ENCODE measurements at places on chromosomes 5 and 9.

DNA sequence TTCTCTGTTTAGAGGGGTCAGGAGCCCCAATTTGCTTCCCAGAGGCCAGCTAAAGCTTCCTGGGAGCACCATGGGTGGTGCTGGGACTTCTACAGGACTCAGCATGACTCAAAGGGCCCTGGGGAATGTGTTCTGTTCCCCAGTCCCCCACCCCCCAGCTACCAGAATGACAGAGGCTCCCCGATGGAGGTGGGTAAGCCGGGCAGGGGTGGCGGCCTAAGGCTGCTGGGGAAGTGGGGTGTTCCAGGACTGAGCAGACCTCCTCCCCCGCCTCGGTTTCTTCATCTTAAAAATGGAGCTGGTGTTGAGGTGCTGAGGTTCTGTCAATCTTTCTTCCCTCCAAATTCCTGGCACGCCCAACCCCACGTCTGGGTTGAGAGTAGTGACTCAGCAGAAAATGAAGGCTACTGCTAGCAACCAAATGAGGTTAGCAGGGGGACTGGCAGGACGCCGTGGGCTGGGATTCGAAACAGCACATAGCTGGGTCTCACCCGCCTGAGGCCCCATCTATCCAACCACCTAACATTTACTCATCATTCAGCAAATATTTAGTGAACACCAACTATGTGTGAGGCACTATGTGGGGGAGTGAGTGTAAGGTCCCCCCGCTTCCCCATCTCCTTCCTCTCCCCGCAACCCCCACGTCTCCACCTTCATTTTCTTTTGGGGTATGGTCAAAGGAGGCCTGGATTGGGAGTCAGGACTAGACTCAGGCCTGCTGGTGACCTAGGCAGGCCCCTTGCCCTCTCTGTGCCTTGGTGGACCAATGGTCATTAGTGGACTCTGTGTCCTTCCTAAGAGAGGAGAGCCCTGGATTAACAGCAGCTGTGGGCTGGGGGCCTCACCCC is 50.2 kb downstream of the C9orf50 start:
- peak; percentile 68 for DNase-seq

- DNase-seq, result no peak
Observed at GRCh38 chr9:76366275-76366674, 28.0 kb downstream of the RFK start.

DNA sequence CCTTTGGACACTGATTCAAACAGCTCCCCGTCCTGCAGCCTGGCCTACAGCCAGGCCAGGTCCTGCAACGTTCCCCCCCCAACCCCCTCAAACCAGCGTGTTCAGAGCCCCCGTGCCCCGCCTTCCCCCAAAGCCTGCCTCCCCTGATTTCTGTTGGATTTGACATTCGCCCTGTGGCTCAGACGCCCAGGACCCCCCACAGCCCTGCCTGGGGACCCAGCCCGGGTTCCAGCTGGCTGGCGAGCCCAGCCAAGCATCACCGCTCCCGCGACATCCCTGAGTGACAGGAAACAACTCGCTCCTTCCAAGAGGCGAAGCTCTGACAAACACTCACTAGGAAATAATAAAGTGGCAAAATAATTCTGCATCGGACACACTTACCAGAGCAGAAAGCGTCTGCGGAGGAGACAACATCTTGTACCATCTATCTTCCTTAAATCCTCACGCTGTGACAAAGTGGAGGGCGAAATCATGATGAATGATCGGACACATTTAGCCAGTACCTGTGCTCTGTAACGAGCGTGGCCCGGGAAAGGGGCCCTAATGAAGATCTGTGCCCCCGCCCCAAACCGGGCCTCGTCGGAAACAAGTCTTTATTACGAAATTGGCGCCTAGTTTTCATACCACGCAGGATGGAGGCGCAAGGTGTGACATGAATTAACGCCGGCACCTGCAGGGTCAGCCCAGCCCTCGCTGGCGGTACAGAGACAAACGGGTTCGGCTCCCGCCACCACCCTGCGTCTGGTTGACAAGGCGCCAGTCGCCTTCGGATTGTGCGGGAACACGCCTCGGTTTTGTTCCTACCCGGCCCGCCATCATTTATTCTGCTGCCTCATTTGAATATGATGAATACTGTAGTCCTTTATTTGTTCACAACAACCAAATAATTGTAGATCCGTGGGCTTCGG is 91.0 kb upstream of the MVB12B start:
- no peak for DNase-seq

DNA sequence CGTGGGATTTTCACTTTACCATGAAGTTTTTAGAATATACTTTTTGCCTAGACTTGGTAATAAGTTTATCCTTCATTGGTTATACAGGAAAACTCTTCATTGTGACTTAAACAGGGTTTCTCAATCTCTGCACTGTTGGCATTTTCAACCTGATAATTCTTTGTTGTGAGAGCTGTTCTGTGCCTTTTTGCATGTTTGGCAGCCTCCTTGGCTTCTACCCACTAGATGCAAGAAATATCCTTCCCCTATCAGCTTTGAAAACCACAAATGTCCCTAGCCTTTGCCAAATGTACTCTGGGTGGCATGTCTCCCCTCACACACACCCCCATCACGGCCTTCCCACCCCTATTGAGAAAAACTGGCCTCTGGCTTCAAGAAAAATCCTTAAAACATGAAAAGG is 180.9 kb downstream of the ESM1 start:
- DNase-seq, result no peak

DNA sequence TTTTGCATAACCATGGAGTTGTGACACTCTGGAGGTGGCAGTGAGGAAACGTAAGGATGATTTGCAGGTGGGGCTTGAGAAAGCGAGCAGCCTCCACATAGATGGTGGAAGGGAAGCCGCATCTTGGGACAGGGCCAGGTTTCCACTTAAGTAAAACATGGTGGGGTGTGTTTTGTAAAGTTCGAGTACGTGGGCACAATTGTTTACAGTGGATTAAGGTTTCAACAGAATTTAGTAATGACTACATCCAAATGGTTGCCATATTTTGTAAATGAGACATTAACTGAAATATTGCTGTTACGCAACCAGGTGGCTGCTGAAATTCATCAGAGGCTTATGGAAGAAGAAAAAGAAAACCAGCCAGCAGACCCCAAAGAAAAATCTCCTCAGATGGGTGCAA is 85.4 kb upstream of the IL7R start:
- no peak for DNase-seq

DNA sequence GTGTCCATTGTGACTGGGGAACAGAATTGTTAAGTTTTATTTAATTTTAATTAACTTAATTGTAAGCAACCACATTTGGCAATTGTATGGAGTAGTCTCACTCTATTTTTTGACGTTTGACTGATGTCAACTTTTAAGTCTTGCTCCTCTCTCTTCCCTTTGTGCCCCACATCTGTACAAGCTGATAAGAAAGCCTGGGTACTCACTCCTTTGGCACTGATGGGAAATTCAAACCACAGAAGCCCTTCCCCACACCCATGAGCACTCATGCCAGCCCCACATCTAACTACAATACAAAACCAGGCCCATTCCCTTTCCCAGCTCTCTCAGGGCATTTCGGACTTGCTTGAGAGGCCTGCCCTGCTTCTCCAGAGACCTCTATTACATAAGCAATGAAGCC is 451.5 kb upstream of the KIF2A start:
- no peak for DNase-seq

DNA sequence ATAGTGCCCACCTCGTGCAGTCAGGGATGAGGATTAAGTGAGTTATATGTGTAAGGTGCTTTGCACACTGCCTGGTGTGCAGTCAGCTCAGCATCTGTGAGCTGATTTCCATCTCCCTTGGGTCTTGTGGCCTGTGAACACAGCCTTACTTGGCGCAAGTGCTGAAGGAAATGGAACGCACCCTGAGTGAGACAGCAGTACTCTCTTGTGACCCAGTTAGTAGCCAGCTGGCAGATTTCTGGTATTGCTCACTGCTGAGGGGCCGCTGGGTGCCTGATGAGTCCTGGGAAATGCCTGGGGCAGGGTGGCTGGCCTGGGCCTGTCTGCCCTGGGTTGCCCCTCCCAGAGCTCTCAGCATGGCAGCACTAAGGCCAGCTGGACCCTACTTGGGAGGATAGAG is 90.9 kb upstream of the BOD1 start:
- DNase-seq, result no peak

- DNase-seq, result no peak
Observed at GRCh38 chr5:134053840-134054338, 49.1 kb upstream of the VDAC1 start.

GRCh38 chr5:156241266-156241665 is 85.7 kb upstream of the SGCD start:
- DNase-seq, result no peak

GRCh38 chr9:127977884-127978647 is 2.7 kb downstream of the EEIG1 start:
- no peak for DNase-seq

GRCh38 chr5:173328844-173329490 is 753 bp upstream of the STC2 start:
- DNase-seq, result peak; percentile 61

- no peak for DNase-seq
Observed at GRCh38 chr9:38373679-38374078, 18.8 kb upstream of the ALDH1B1 start.

DNA sequence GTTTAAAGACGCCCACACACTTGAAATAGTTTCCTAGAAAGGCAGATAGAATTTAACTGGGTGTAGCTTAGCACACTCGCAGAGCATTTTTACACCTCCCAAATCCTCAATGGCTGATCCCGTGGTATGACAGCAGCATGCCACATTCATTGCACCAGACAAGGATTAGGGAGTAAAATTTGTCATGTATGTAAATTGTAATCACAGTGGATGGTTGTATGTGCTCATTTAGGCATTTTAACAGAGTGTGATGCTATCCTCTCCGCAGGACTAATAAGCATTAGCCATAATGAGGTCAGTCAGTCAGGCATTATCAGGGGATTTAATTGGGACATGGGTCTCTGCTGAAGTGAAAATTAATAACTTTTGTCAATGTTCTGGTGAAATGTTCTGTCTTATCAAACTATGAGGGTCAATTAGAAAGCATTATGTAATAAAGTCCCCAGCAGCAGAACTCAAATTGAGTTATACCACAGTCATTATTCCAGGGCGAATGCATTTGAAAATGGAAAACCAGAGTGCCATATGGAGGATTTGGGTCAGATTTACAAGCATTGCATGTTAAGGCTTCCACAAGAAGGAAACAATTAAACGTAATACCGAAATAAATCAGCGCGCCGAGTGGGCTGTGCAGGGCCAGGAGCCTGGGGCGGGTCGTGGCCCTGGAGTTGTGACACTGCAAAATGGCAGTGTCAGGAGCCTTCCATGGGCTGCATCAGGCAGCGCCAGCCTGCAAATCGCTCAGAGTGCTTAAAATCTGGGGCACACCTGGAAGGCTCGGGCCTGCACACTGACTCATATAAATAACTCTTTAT is 602.2 kb downstream of the BNC2 start:
- no peak for DNase-seq

GRCh38 chr9:105191508-105192121 is 52.8 kb upstream of the SLC44A1 start:
- no peak for DNase-seq

- no peak for DNase-seq
Observed at GRCh38 chr5:40391642-40392041, 288.1 kb upstream of the PTGER4 start.

DNA sequence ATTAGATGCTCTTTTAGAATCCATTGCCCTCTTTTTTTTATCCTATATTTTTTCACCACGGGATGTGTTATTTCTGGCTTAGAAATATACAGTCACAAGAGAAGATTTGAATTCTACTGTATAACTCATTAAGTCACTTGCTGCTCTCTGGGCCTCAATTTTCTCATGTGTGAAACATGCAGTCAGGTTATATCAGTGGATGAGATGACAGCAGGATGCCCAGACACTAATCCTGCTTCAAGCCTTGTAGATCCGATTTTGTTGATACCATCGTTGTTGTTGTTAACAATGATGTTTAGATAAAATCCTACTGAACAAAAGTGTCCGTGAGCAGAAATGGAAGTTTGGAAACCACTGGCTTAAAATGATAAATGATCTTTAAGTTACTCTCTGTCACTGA is 421.9 kb upstream of the DMAC1 start:
- DNase-seq, result no peak

- no peak for DNase-seq
Observed at GRCh38 chr5:65098393-65098792, 329.7 kb downstream of the CWC27 start.

DNA sequence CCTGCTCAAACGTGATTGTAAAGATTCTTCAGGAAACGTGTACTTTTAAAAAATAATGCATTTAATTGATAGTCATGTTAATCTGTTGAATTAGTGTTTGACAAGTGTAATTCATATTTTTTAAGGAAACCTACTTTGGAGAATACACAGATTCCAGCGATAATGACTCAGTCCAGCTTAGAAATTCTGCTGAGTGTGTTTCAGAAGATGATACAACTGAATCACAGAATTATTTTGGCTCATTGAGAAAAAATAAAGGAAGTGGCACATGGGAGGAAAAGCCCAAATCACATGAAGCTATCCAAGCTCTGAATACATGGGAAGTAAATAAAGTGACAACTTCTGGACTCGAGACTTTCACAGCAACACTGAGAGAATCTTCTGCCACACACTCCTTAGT is 37.8 kb downstream of the ICE1 start:
- no peak for DNase-seq

- DNase-seq, result no peak
Observed at GRCh38 chr9:7844242-7844641, 44.7 kb upstream of the DMAC1 start.

GRCh38 chr9:13860019-13860418 is 453.9 kb downstream of the NFIB start:
- DNase-seq, result no peak

GRCh38 chr9:121019273-121019672 is 30.8 kb downstream of the C5 start:
- DNase-seq, result no peak
